ENCODE measurements at places on chromosomes 6 and 20. TPM values are rescaled to one million over a fixed set of nuclear protein-coding genes. Genes with fewer than 3 reads are reported as not detected.
A peak's percentile ranks its signal among the peaks of the same experiment; 100 is the strongest.

The TPBG gene
- total RNA-seq, result 20.8 TPM

The BLCAP gene
- total RNA-seq, result 62.9 TPM

The RAB22A gene
- 22.2 TPM for total RNA-seq

The PSMA7 gene
- total RNA-seq, result 579 TPM

The MAK gene
- total RNA-seq, result 0.59 TPM

The SPATS1 gene
- total RNA-seq, result not detected

The ADAM33 gene
- total RNA-seq, result 29.4 TPM

The SIRPG gene
- total RNA-seq, result not detected

The COX4I2 gene
- 5.3 TPM for total RNA-seq

The TRIM10 gene
- not detected for total RNA-seq

The HSPA12B gene
- total RNA-seq, result 25.2 TPM

The PRSS16 gene
- 31.0 TPM for total RNA-seq

The PLEKHG1 gene
- total RNA-seq, result 40.2 TPM

The EYA2 gene
- 12.5 TPM for total RNA-seq

The SLC22A7 gene
- not detected for total RNA-seq

The ZNF391 gene
- 2.1 TPM for total RNA-seq

The VPS16 gene
- total RNA-seq, result 25.3 TPM

The KPNA5 gene
- 14.3 TPM for total RNA-seq

GRCh38 chr20:32622585-32623468 lies 37.7 kb upstream of the NOL4L start:
- no peak for DNase-seq

GRCh38 chr20:59822291-59823029 lies 111.0 kb downstream of the SYCP2 start:
- no peak for DNase-seq

- no peak for DNase-seq
Observed at GRCh38 chr6:152952045-152952444, 30.8 kb downstream of the FBXO5 start.

- DNase-seq, result no peak
Observed at GRCh38 chr6:81067057-81067456, 685.4 kb downstream of the TENT5A start.

DNA sequence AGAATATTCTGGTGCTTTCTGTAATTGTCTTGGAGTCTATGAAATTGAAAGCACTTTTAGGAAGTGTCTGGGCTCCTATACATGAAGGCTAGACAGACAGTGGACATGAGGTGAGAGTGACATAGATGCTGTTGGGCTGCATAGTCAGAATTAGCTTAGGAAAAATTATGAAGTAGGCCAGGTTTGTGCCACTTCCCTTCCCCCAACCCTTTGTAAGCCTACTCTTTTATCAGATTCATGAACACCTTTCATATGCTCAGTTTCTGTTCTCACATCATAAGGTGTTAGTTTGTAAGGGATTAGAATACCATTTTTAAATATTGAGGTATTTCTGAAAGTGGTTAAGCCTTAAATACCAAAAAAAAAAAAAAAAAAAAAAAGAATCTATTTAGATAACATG lies 18.4 kb upstream of the SNPH start:
- no peak for DNase-seq

DNA sequence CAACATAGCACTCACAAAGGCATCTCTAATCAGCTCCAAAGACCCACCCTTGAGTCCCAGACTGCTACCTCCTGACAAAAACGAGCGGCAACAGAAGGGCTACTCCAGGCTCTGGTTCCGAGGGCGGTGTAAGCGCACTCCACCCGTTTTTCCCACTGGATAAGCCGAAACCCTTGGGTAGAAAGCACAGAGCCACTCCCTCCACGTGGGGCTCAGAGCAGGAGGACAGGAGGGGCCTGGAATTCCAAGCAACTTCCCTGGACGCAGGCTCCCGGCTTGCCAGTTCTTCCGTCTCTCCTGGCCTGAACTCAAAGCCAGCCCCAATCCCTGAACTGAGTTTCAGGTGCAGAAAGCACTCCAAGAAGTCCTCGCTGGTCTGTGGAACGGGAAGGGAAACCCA lies 7.4 kb downstream of the GMEB2 start:
- DNase-seq, result no peak

- no peak for DNase-seq
Observed at GRCh38 chr6:141963543-141964295, 169.0 kb upstream of the GJE1 start.

DNA sequence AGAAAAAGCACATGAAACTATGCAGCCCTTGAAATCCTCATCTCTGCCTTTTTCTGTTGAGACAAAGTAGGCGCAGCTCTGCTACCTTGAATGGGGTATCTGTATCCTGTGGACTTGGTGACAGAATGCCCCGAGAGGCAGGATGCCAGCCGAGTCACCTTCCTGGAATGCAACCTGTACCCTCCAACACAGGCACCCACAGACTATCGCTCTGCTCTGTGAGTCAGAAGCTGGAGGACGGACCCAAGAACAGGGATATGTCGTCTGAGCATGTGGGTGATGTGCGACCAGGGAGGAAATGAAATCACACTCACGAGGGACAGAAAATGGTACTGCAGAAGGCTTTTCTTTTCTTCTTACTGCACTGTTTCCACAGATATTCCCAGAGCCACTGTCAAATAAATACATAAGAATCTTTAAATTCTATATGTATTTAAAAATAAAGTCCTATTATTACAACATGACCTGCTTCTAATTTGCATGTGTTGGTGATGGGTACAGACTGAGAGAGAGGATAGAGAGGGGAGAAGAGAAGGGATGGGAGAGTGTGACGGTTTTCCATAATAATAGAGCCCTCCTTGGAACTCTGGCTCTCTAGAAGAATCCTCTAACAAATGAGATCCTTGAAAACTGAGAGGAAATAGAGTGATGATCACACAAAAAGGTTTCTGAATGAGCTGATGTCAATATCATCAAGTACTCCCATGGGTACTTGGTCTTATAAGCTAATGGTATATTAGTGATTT lies 308.1 kb downstream of the FOXC1 start:
- DNase-seq, result no peak

DNA sequence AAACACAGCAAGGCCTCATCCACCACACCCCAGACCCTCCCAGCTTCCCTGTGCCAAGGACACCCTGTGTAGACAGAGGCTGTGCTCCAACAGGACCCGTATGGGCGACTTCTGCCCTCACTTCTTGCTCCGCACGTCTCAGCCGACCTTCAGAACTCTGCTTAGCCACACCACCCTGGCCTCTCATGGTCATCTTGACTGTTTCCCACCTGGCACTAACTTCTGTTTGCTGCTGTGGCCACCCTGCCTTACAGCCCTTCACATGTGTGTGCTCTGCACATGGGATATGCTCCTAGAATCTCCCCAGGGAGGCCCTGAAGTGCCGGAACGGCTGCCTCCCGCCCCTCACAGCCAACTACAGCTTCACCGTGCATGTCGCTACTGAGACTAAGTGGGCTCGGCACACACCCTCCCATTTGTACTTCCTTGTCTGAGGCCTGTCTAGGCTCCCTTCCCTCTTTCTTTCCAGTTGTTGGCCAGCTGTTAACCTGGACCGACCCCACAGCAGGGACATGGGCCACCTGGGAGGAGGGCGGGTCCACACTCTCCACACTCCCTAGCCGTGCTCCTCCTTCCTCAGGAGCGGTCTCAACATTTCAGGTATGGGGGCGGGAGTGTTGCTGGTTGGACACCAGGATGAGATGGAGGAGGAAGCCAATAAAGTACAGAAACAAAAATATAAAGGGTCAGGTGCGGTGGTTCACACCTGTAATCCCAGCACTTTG lies 69.6 kb downstream of the PYGB start:
- no peak for DNase-seq

GRCh38 chr6:83592770-83593394 lies 80.5 kb downstream of the PRSS35 start:
- DNase-seq, result no peak

DNA sequence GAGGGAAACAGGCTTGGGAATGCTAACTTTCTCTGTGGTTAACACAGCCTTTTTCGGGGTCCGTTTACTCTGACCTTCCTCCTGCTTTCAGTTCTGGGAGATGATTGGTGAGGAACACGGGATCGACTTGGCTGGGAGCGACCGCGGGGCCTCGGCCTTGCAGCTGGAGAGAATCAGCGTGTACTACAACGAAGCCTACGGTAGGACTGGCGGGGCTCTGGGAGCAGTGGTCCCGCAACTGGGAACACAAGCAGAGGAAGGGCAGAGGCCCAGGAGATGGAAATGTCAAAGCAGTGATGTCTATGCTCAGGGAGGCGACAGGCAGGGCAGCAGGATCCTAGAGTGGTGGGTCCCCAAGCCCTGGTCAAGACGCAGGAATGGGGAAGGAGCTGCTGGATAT lies 3.5 kb downstream of the TUBB1 start:
- no peak for DNase-seq

DNA sequence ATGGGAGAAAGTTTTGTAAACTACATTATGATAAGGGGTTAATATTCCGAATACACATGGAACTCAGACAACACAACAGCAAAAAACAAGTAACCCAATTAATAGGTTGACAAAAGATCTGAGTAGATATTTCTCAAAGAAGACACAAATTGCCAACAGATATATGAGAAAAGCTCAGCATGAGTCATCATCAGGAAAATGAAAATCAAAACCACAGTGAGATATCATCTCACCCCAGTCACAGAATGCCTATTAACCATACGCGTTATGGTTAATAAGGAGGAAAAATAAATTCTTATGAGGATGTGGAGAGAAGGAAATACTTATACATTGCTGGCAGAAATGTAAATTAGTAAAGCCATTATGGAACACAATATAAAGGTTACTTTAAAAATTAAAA lies 695.0 kb downstream of the COL12A1 start:
- DNase-seq, result no peak

GRCh38 chr6:155889410-155889809 lies 433.8 kb upstream of the NOX3 start:
- no peak for DNase-seq

- DNase-seq, result no peak
Observed at GRCh38 chr20:36756496-36756895, 10.6 kb upstream of the NDRG3 start.

GRCh38 chr6:150924808-150925589 lies 59.5 kb downstream of the MTHFD1L start:
- DNase-seq, result no peak

DNA sequence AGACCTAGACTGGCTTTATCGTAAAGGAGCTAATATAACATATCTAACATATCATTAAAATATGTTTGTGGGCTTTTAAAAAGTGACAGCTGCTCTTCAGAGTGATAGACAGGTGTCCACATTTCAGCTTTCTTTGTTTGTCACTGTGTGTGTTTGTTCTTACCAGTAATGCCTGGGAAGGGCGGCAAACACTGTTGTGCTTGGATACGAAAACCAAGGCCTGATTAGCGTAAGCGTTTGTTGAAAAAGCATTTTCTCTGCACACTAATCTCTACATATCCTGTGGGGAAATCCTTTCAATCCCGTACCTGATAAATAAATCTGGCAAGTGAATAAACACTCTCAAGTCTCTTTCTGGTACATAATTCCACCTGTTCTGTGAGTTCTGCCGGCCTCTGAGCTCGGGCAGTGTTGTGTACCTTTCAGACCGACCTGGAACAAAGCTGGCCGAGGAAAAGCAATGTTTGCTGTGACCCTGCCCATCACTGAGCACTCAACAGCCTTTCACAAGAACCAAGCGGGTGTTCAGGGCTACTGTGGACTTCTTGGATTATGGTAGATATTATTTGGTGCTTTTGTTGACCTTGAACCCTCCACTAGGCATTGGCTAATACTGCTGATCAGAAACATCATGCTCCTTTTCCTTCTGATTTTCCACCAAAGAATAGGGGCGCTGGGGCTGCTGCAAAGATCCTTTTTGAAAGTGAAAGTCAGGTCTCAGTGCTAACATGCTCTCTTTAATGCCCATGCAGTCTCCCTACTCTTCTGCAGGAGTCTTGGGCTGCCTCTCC lies 100.4 kb downstream of the CD83 start:
- no peak for DNase-seq

DNA sequence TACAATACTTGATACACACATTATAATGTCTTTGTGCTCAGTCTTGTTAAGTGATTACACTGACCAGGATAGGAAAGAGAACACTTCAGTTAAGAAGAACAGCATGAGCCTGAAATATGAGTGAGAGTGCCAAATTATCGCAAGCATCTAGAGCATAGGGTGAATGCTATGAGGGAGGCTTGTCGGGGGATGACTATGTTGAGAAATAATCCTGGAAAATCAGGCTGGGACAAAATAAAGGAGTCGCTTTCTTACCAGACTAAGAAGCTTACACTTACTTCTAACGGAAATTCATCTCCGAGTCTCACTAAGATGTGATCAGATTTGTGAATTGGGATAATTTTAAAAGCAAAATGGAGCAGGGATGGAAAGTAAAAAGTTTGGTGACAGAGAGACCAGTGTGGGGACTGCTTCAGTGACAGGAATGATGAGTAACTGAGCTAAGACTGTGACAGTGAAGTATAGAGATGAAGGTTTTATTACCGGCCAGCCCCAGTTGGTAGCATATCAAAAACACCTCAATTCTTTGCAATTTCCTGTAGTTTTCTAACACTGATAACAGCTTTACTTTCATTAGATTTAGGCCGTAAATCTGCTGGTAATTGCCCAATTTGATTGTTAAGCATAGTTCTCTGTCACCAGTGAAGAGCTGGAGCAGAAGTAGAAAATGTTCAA lies 48.4 kb upstream of the DEFB112 start:
- DNase-seq, result no peak

DNA sequence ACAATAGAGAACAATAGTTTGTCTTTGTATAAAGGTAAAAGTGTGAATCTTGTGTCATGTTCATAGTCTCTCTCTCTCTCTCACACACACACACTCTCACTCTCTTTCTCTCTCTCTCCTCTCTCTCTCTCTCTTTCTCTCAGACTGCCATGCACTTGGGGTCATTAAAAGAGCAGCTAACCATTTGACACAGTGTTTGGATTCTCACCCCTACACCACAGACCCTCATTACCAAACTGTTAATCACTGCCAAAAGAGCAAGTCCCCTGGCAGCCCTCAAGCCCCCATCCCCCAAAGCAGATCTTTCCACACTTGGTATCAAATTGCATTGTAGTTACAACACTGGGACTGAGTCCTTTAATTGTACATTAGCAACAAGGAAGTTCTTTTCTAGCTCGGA lies 305.8 kb upstream of the RSPO3 start:
- DNase-seq, result no peak

GRCh38 chr6:116106146-116106545 lies 5.5 kb downstream of the NT5DC1 start:
- DNase-seq, result no peak

DNA sequence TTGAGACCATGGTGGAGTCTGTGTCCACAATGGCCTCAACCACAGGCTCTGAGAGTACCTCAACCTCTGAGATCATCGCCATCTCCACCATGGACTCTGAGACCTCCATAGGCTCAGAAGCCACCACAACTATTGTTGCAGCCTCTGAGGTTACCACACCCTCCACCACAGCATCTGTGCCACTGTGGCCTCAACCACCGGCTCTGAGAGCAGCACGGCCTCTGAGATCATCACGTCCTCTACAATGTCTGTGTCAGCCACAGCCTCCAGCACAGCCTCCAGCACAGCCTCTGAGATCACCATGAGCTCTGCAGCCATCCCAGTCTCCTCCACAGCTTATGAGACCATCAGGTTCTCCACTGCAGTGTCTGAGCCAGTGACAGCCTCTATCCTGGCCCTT lies 19.4 kb upstream of the MUC21 start:
- DNase-seq, result no peak

GRCh38 chr6:108002365-108003221 lies 44.6 kb upstream of the SEC63 start:
- peak; percentile 76 for DNase-seq

- DNase-seq, result no peak
Observed at GRCh38 chr6:79404677-79405076, 132.6 kb downstream of the LCA5 start.

All from breast epithelium (tissue), 4 donors.